ENCODE measurements at places on chromosomes 1 and 21.

DNA sequence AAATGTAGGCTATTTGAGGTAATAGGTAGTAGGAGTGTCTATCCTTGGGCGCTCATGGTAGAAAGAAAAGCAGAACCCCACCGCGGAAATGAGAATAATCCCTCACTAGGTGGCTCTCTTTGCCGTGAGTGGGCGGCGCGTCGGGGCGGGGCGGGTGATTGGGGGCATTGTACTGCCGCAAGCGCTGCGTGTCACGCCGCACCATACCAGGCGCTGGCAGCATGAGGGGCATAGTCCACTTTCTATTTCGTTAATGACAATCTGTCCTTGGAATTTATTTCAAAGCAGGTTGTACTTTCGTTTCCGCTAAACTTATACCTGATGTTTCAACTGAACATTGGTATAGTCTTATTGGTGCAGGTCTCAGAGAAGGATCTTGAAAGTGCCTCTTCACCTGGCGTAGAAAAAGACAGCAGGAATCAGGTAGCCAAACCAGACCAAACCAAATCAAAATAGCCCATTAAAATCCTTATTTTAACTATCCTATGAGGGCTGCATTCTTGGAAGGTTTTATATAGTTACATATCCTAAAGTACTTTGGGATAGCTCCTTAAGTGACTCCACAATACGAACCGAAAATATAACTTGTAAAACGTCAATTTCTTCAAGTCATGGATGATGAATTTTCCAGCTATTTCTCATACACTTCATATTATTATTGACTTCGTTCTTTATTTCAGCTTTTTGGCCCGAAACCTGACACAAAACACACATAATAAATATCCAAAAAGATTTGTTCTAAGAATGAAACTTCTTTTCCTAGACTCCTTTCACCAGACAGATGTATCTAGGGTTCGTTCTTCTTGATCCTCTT lies 1.9 kb upstream of the SMG7 start:
- peak; percentile 82 for DNase-seq

- no peak for DNase-seq
Measured at GRCh38 chr1:81299892-81300291, 500.8 kb upstream of the ADGRL2 start.

DNA sequence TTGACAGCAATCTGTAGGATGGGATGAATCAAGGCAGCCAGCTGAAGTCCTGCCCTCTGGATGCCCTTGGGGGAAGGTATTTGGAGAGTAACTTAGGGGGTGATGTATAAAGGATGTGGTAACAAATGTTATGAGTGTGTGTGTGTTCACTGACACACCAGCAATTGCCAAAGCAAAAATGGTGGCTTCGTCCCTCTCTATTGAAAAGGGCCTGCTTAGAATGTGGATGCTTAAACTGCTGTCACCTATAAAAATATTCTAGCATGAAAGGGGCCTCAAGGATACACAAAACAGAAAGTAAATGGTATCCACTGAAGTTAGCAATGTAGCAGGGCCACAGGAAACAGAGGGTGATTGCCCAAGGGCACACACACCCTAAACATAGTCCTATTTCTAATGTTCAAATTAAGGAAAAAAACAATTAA lies 15.1 kb upstream of the AIM2 start:
- DNase-seq: no peak

DNA sequence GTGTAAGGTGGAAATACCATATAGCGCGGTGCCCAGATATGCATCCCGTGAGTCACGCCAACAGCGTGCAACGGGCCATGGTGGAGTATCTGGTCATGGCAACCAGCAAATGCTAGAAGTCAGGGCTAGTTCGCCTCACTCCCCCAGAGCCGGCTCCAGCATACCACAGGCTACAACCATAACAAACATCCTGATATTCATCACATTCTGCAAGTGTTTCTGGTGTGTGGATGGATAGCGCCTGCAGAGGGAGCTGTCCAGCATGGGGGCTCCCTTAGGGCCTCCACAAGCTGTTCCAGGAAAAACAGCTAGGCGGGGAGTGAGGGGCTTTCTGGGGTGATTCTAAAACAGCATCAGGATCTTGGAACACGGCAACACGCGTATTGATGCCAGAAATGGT lies 6.8 kb downstream of the C1orf198 start:
- no peak for DNase-seq

GRCh38 chr1:115071012-115071664 lies 18.2 kb downstream of the TSPAN2 start:
- no peak for DNase-seq

- no peak for DNase-seq
Measured at GRCh38 chr1:230690101-230690500, 23.8 kb downstream of the AGT start.

DNA sequence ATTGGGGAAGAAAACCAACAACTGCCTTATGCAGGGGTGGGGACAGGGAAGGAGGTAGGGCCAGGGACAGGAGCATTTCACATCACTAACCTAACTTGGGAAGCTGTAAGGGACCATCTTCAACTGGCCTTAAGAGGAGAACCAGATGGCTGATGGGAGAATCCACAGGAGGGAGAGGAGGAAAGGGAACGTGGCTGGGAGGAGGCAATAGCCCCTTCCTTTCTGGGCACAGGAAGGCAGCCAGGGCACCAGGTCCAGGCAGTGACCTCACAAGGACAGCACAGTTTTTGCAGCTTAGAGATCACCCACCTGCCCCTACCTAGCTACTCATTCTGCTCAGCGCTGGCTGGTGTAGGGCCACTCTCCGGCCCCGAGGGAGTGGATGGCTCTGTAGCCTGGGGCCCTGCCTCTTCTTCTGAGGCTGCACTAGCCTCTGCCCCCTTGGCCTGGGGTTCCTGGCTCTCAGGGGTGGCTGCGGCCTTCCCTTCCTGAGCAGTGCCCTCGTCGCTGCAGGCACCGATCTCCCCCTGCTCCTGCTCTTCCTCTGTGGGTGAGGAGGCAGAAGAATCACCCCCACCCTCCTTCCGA lies 1.7 kb downstream of the MARCKSL1 start:
- no peak for DNase-seq

GRCh38 chr21:42630626-42631025 lies 22.8 kb upstream of the PDE9A start:
- DNase-seq: no peak

GRCh38 chr1:160206421-160207117 lies 1.4 kb downstream of the PEA15 start:
- no peak for DNase-seq

DNA sequence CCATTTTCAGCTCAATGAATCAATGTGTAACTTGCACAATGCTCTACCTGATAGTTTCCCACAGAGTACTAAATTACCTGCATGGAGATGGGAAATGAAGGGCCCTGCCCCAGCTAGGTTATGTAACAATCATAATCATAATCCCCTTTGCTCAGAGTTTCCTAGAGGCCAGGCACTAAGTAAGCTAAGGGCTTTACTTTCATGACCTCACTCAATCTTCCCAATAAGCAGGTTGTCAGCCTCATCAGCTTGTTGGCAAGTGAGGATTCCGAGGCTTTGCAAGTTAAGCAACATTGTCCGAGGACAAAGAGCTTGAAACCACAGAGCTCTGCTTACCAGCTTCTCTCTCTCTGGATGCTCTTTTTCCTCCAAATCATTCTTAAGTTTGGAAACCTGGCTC lies 64.1 kb upstream of the NTPCR start:
- no peak for DNase-seq

All from posterior cingulate gyrus (tissue), 11 donors.